ENCODE measurements at places on chromosomes 11 and 22.

- DNase-seq = no peak
Observed at GRCh38 chr22:43682851-43683250, 129.3 kb downstream of the EFCAB6 start.

DNA sequence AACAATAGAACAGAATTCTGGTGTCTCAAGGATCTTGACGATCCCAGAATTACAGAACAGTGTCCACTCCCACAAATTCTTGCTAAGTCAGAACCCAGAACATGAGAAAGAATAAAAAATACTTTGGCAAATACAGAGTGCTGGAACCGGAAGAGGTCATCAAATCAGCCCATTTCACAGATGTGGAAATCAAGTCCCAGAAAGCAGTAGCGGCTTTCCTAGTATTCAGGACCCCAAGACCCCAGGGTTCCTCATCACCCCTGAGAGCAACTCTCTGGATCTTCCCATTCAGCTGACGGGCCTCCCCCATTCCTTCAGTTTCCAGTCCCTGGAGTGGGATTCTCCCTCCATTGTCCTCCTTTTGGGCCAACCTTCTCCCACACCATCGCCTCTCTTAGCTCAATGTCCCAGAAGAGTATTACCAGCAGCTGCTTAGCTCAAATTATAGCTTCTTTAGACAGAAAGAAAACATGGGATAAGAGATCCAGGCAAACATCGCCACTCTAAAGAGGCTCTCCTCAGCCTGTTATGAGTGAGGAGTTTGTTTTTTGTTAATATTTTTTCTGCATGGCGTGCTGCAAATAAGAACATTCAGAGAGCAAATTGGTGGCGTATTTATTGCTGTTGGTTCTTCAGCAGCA is 268.3 kb downstream of the MN1 start:
- no peak for DNase-seq

GRCh38 chr11:21556926-21557325 is 636.0 kb upstream of the ANO5 start:
- no peak for DNase-seq

DNA sequence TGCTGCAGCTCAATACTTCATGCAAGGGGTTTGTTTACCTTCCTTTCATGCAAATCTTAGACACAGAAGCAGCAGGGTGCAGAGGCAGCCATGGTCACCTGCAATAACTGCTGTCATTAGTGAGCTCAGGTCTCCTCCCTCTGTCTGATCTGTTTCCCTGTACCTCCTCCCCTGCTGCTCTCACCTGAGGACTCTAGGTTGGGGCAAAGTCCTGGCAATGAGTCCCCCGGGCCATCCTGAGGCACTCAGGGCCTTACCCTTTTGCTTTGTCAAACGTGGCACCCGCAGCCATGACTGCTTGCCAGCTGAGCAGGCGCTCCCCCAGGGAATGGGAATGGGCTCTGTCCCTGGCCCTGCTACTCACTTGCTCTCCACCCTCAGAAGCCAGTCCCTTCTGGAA is 3.9 kb downstream of the LRRC10B start:
- no peak for DNase-seq

- no peak for DNase-seq
Observed at GRCh38 chr22:35051013-35051535, 14.9 kb upstream of the ISX start.
